ENCODE measurements at places on chromosomes 3 and 15.
A peak's percentile ranks its signal among the peaks of the same experiment; 100 is the strongest.

GRCh38 chr15:92599394-92599970 lies 56.1 kb downstream of the FAM174B start:
- no peaks in the 10 kb centered on the region for H3K36me3 ChIP-seq
- no peaks in the 10 kb centered on the region for H3K4me1 ChIP-seq
- H3K27me3 ChIP-seq, result peaks cover 30% of the 10 kb centered on the region

DNA sequence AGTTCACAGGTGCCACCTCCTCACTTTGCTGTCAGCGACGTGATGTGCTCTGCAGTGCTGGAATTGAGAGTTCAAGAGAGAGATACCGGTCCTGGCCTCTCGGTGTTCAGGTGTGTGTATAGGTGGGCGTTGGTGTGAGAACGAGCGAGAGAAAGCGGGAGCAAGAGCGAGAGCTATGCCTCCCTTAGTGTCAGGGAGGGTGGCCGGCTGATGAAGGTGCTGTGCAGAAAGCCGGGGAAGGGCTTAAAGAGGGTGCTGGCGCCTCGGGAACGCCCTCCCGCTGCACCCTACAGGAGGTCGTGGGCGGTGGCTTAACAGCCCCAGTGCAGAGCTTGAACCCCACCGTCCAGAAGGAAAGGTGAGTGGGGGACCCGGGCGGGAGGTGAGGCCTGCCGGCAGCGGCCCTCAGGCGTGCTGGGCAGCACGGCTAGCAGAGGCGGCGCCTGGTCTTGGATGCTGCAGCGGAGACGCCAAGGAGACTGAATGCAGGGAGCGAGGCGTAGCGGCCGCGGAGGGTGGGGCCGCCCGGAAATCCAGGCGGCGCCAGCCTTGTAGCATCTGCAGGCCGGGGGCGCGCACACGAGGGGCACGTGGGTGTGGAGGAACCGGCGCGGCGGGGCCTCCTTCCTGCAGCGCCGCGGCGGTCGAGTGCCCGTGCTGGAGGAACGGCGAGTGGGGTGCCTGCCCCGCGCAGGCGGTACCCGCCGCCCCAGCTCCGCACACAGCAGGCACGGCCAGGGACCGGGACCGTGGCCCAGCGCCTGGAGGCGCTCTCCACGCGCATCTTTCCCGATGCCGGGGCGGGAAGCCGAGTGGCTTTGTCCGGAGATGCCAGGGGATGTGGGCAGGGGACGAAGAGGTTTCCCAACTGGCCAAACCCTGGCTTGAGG lies 246.8 kb upstream of the TOPAZ1 start:
- peaks cover 30% of the 10 kb centered on the region for H3K36me3 ChIP-seq
- peak overlapping the region; percentile 86 for H3K4me3 ChIP-seq
- H3K27ac ChIP-seq, result no peak overlapping the region

- H3K4me3 ChIP-seq, result no peak overlapping the region
- peaks cover 7% of the 10 kb centered on the region for H3K27me3 ChIP-seq
- H3K27ac ChIP-seq, result no peak overlapping the region
- H3K36me3 ChIP-seq, result no peaks in the 10 kb centered on the region
- no peaks in the 10 kb centered on the region for H3K4me1 ChIP-seq
- no peak for DNase-seq
Measured at GRCh38 chr15:62899090-62899493, 143.5 kb upstream of the TPM1 start.

GRCh38 chr15:70974004-70974832 lies 81.6 kb downstream of the LRRC49 start:
- H3K36me3 ChIP-seq, result no peaks in the 10 kb centered on the region
- no peak for DNase-seq
- H3K4me1 ChIP-seq, result no peaks in the 10 kb centered on the region
- no peak overlapping the region for H3K27ac ChIP-seq

GRCh38 chr15:89898614-89899294 lies 5.0 kb upstream of the AP3S2 start:
- H3K4me3 ChIP-seq, result no peak overlapping the region
- no peaks in the 10 kb centered on the region for H3K27me3 ChIP-seq
- H3K4me1 ChIP-seq, result peaks cover 9% of the 10 kb centered on the region
- no peak overlapping the region for H3K27ac ChIP-seq
- DNase-seq, result peak; percentile 71
- H3K36me3 ChIP-seq, result no peaks in the 10 kb centered on the region

DNA sequence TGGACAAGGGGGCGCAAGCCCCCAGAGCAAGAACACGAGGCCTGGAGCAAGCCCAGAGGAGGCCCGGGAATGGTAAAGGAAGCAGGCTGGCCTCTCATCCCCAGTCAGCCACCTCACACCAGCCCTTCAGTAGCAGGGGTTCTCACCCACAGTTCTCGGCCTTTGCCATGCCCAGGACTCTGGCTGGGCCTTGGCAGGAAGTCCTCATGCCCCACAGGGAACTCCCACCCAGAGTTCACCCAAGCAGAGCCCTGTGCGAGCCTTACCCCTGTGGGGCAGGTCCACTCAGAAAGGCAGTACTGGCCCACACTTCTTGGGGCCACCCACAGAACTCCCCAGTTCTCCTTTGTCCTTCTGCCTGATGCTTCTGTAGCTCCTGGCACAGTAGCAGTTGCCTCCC lies 30.3 kb downstream of the CYP11A1 start:
- H3K4me1 ChIP-seq, result no peaks in the 10 kb centered on the region
- no peak overlapping the region for H3K4me3 ChIP-seq
- no peaks in the 10 kb centered on the region for H3K36me3 ChIP-seq
- no peak overlapping the region for H3K27ac ChIP-seq

- no peaks in the 10 kb centered on the region for H3K27me3 ChIP-seq
- no peak overlapping the region for H3K27ac ChIP-seq
- H3K4me1 ChIP-seq, result peaks cover 17% of the 10 kb centered on the region
- H3K36me3 ChIP-seq, result peaks cover 12% of the 10 kb centered on the region
- H3K4me3 ChIP-seq, result no peak overlapping the region
Measured at GRCh38 chr3:51099794-51100535, 285.1 kb upstream of the MANF start.

DNA sequence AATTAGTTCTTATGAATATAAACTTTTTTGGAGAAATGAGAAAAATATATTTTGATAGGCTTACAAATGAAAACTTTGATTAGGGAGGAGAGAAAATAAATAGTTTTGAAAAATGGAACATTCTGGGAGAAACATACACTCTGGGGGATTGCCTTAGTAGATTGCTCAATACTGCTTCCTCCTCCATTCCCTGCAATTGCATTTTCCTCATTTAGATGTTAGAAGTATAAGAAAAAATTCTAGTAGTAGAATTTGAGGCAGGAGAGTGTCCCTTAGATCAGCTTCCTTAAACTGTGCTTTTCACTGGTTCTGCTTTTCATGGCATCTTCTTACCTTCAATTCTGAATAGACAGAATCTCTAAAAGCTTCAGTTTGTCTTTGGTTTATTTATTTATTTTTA lies 46.2 kb upstream of the CTDSPL2 start:
- no peak overlapping the region for H3K4me3 ChIP-seq
- H3K27me3 ChIP-seq, result no peaks in the 10 kb centered on the region
- no peak overlapping the region for H3K27ac ChIP-seq
- H3K36me3 ChIP-seq, result peaks cover 4% of the 10 kb centered on the region
- no peak for DNase-seq

DNA sequence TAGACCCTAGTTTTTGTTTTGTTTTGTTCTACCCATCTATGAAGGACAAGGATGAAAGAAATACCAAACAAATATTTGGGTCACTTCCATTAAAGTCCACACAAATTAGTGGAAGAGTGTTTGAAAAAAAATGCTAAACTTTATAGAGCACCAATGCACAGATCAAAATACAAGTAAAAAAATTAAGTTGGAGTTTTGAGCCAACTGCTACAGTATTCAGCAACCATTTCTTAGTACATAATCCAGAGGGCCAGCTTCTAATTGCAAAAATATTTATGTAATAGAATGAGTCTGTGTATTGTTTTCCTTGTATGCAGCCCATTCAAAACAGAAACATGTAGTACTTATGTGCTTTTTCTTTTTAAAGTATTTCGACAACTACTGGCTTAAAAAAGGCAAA lies 121.1 kb downstream of the CBLB start:
- peak overlapping the region; percentile 26 for H3K4me3 ChIP-seq
- H3K27me3 ChIP-seq, result no peaks in the 10 kb centered on the region
- DNase-seq, result no peak
- H3K27ac ChIP-seq, result peak overlapping the region; percentile 39

GRCh38 chr3:147987549-147987948 lies 578.4 kb downstream of the ZIC1 start:
- H3K36me3 ChIP-seq, result no peaks in the 10 kb centered on the region
- no peak overlapping the region for H3K4me3 ChIP-seq
- H3K27me3 ChIP-seq, result no peaks in the 10 kb centered on the region
- no peak overlapping the region for H3K27ac ChIP-seq

- no peak for DNase-seq
- H3K4me1 ChIP-seq, result no peaks in the 10 kb centered on the region
- no peaks in the 10 kb centered on the region for H3K36me3 ChIP-seq
- H3K4me3 ChIP-seq, result no peak overlapping the region
- no peak overlapping the region for H3K27ac ChIP-seq
Measured at GRCh38 chr3:115494826-115495225, 128.5 kb upstream of the GAP43 start.

DNA sequence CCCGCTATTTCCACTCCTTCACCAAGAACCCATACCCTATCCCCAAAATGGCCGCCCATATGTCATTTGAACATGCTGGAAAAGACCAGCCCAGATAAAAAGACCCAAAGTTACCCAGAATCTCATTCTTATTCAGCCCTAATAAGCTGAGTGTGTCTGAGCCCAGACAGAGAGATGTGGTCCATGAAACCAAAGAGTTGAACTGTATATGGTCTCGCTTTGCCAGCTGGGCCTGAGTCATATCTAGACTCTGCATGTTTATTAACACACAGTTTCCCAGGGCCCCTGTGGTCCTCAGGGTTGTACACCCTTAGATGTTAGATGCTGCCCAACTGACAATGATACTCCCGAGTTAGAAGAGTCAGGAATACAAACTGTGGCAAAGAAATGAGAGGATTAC lies 201.9 kb upstream of the STRIT1 start:
- H3K36me3 ChIP-seq, result no peaks in the 10 kb centered on the region
- H3K4me3 ChIP-seq, result no peak overlapping the region
- H3K27me3 ChIP-seq, result no peaks in the 10 kb centered on the region
- DNase-seq, result no peak
- no peak overlapping the region for H3K27ac ChIP-seq
- H3K4me1 ChIP-seq, result peaks cover 8% of the 10 kb centered on the region

DNA sequence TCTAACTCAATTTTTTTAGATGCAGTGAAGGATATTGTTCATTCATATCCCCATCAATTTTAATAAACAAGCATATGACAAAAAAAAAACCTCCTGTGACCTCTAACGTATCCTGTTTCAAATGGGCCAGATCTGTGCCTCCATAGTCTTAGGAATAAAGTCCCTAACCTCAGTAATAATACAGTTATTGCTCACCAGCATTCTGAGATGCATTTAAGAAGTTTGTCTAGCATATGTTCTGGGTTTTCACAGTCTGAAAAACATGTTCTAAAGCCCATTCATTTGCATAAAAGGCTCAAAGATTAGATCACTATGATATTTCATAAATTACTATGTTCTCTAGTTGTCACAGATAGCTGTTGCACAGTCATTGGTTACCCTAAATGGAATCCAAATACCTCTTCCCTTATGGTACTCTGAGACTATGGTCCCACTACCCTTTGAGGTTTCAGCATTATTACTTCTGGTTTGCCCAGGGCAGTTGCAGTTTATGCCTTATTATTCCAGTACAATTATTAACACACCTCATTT lies 190.1 kb downstream of the ZIC4 start:
- H3K27me3 ChIP-seq, result no peaks in the 10 kb centered on the region
- DNase-seq, result no peak
- no peaks in the 10 kb centered on the region for H3K36me3 ChIP-seq
- H3K4me3 ChIP-seq, result no peak overlapping the region
- no peaks in the 10 kb centered on the region for H3K4me1 ChIP-seq

- H3K27ac ChIP-seq, result peak overlapping the region; percentile 78
- peaks cover 92% of the 10 kb centered on the region for H3K36me3 ChIP-seq
- H3K27me3 ChIP-seq, result no peaks in the 10 kb centered on the region
Measured at GRCh38 chr3:47082519-47082918, 81.4 kb downstream of the SETD2 start.

DNA sequence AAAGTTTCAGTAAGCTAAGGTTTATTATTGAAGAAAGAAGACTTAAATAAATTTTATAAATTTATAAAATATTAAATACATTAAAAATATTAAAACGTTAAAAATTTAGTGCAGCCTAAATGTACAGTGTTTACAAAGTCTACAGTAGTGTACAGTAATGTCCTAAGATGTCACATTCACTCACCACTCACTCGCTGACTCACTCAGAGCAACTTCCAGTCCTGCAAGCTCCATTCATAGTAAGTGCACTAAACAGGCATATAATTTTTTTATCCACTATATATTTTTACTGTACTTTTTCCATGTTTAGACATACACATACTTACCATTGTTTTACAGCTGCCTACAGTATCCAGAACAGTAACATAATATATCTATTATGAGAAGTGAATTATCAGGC lies 51.5 kb downstream of the TJP1 start:
- H3K27me3 ChIP-seq, result peaks cover 44% of the 10 kb centered on the region
- DNase-seq, result no peak
- no peaks in the 10 kb centered on the region for H3K4me1 ChIP-seq
- no peaks in the 10 kb centered on the region for H3K36me3 ChIP-seq

DNA sequence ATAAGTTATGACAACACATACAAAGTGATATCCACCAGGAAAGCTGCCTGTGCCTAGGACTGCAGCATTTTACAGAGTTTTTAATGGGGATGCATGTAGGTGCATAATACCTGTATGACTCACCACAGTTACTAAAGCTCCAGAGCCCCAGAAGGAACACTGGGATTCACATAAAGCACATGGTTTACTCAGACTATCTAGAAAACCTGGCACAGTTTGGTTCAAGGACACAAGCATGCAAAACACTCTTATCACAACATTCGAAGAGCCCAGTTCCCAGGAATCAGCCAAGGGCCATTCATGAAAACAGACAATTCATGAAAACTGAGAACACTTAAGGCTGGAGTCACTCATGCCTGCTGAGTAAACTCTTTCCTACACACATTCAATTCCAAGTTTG lies 261.0 kb downstream of the PYDC2 start:
- no peak for DNase-seq
- no peaks in the 10 kb centered on the region for H3K4me1 ChIP-seq
- H3K27ac ChIP-seq, result no peak overlapping the region
- H3K36me3 ChIP-seq, result no peaks in the 10 kb centered on the region
- no peak overlapping the region for H3K4me3 ChIP-seq

DNA sequence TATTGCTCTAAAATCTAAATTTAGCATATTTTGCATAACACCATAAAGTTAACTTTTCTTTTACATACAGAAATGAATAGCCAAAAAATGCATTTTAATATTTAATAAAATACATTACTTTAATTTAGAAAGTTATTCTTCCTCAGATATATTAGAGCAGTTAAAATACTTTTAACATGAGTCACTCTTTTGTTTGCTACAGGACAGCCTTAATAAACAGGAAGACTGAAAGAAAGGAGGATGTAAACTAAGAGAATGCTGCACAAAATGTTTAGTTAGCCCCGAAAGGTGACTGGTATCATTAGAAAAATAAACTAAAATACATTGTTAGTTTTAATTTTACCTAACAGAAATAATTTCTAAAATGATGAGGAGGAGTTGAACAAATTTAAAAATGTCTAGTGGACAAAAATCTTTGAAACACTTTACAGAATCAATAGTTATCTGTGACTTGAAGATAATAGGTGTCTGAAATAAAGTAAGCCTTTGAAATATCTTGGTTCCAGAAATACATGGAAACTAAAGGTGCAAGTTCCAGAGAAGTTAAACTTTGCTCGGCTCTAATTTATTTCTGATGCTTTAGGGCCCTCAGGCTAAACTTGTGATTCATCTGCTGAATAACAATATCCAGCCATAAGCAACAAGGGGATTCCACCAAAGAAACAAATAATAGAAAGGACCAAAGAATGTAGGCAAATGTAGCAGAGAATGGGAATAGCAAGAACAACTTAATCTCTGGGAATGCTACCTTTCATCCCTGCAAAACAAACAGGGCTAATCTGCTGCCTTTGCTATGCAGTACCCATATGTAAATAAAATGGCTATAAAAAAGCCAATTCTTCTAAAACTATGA lies 138.3 kb upstream of the UBP1 start:
- no peak overlapping the region for H3K4me3 ChIP-seq
- no peaks in the 10 kb centered on the region for H3K4me1 ChIP-seq
- no peaks in the 10 kb centered on the region for H3K27me3 ChIP-seq
